ENCODE measurements at places on chromosomes 16 and 17.

DNA sequence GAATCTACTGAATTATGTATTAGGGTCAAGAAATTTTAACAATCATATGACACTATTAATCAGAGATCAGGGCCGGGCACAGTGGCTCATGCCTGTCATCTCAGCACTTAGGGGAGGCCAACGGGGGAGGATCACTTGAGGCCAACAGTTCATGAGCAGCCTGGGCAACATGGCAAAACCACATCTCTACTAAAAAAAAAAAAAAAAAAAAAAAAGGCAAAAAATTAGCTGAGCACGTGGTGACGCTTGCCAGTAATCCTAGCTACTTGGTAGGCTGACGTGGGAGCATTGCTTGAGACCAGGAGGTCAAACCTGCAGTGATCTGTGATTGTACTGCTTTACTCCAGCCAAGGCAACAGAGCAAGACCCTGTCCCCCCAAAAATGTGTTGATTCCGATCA lies 52.5 kb upstream of the CLEC3A start:
- no peak for DNase-seq

DNA sequence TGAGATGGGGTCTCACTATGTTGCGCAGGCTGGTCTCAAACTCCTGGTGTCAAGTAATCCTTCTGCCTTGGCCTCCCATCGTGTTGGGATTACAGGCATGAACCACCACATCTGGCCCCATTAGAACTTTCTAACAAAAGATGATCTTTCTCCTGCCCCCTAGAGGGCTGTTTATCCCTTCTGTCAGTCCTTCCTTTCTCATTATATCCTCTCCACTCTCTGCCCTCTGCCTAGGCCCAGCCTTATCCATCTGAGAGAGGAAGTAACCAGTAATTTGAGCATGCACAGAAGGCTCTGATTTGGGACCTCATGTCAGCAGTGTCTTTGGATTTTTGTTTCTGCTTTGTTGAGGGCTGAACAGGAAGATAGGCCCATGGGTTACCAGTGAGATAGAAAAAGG lies 4.4 kb upstream of the DHX40 start:
- no peak for DNase-seq

GRCh38 chr16:16960785-16961184 lies 510.0 kb downstream of the XYLT1 start:
- no peak for DNase-seq

GRCh38 chr17:65515512-65515911 lies 45.9 kb downstream of the AXIN2 start:
- no peak for DNase-seq

GRCh38 chr17:51860954-51861561 lies 297.5 kb downstream of the CA10 start:
- DNase-seq, result no peak

GRCh38 chr17:73474370-73474988 lies 162.7 kb upstream of the CDC42EP4 start:
- no peak for DNase-seq

GRCh38 chr17:63447471-63448009 lies 1.4 kb upstream of the CYB561 start:
- no peak for DNase-seq
